Inflammatory macrophage treated with lipopolysaccharide for 4 hours (primary cell): ENCODE measurements at places on chromosomes 2 and 18.

- no peak for DNase-seq
Measured at GRCh38 chr2:189595417-189595816, 14.8 kb upstream of the SLC40A1 start.

DNA sequence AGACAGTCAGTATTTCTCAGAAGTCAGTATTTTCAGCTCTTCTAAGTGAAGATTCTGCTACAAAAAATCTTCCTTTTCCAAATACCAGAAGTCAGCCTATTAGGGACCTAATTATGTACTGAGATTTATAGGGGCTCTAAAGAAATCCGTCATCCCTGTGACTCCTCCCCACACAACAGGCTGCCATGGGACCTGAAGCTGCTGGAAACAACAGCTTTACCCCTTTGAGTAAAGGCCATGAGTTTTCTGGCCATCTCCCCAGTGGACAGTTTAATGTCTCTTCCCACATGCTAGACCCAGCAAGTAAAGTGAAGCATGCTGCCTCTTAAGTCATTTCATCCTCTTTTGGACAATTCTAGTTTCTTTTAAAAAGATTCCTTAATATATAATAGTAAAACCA is 255.7 kb upstream of the ACVR2A start:
- DNase-seq = no peak

- no peak for DNase-seq
Measured at GRCh38 chr2:8551622-8552074, 130.2 kb upstream of the ID2 start.

DNA sequence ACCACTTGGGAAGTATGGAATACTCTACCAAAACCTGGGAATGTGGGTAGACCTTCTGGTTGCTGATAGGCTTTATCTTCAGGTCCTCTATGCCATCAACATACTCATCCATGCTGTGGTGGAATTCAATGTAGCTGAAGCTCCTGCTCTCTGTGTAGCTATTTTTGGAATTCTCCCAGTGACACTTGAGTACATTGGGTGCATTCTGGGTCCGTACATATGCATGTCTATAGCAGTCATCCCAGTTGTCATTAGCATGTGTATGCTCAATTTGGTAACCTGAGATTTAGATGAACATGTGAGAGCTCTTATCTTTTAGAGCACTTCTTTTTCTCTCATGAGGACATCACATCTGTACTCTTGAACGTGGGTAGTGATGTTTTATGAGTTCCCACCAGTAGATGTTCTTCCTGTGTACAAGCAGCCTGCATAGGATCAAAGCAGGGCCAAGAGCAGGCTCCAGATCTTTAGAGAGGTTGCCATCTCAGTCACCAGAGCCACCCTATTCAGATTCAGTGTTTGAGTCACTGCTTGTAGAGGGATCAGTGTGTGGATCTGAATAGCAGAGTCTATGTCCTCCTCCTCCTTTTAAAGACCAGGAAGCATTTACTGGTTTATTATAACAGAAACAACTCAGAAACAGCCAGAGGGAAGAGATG is 65.9 kb downstream of the MGAT5 start:
- no peak for DNase-seq

DNA sequence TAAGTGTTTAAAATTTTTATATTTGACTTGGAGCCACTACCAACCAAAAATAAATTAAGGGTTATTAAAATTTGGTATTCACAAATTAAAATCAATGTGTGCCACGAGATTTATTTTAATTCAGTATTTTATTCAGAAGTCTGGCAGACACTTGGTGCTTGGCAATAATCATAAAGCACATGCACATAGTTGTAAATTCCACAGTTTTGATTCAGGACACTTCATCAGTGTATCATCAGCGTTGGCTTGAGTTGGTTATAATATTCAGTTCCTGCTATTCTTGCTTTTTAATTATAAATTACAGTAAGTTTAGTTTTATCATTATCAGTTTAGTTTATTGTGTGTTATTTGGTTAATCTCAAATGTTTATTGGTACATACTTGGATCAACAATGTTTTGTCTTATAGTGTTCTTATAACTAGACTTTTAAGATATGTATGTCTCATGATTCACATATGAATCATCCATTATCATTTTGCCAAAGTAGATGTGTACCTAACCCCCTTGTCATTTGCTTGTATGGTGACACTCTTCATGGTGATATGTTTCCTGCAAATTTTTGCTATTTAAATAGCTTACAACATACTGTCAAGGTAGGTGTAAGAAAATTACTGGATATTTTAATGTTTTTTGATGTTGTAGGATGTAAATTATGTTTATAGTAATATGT is 237.9 kb downstream of the BABAM2 start:
- no peak for DNase-seq

GRCh38 chr2:26492749-26493515 is 15.0 kb upstream of the OTOF start:
- DNase-seq = peak; percentile 60
